ENCODE measurements at places on chromosomes 11 and 22. TPM values are rescaled to one million over a fixed set of nuclear protein-coding genes. Genes with fewer than 3 reads are reported as not detected.

- peak; percentile 69 for DNase-seq
Measured at GRCh38 chr11:47768101-47768612, 1.0 kb upstream of the FNBP4 start.

DNA sequence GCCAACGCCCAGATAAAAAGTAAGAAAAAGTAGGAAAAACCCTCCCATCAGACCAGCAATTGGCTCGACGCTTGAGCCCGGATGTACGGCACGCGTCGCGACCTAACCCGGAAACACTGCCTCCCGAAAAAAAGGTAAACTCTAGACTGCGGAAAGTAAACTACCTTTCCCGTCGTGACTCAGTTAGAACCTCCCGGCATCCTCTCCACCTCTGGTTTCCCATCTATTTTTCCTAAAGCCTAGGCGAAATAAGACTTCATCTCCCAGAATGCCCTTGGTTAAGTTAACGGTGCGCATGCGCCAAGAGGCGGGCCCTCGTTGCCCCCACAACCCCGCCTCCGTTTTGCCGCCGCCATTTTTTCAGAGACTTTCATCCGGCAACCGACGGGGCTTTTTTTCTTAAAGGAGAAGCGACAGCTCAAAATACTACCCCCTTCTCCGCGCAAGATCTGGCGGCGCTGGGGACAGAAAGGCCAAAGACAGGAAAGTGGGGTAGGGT lies 678 bp upstream of the ZFP91 start:
- DNase-seq: peak; percentile 97

DNA sequence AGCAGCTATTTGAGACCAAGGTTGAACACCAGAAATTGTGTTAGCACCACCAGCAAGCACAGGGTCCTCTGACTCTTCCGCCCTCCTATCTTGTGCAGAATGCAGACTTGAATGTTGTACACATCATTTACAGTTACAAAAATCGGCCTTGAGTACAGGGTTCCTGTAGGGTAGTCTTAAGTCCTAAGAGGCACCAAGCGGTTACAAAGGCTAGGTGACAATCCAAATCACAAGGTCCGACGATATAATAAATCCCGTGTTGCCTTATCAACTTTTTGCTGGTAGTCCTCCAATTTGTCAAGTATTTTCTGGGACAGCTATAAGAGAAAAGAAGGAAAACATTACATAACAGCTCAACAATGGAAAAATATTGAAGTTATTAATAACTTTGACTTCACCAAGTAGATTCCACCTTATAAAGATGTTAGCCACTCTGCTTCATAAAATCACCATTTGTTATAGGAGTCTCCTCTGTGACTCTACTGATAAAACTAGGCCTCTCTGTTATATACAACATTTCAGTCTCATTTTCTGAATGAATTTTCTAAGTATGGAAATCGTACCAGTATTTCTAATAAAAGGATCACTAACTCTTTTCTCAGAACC lies 11.8 kb upstream of the FNBP4 start:
- no peak for DNase-seq

Gene SC5D
- total RNA-seq: 75.8 TPM

DNA sequence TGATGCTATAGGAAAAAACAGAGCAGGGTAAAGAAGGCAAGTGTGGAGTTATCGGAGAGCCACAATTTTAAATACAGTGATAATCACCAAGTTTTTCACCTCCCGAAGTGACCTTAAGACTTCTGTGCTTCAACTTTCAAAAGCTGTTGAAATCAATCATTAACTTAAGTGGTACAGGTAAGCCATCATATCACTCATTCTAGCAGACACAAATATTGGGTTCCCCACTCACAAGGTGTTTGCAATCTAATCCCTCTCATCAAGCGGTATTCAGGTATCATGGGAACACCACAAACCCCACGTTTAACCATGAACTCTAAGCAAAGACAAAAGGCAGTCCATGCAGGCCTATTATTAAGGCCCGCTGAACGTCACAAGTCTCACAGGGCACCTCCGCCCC lies 26.8 kb downstream of the LARGE1 start:
- no peak for DNase-seq

Gene MAPK8IP1
- total RNA-seq: 16.3 TPM

GRCh38 chr11:1513326-1514296 lies 27.0 kb upstream of the MOB2 start:
- no peak for DNase-seq

Gene RFPL1
- not detected for total RNA-seq

DNA sequence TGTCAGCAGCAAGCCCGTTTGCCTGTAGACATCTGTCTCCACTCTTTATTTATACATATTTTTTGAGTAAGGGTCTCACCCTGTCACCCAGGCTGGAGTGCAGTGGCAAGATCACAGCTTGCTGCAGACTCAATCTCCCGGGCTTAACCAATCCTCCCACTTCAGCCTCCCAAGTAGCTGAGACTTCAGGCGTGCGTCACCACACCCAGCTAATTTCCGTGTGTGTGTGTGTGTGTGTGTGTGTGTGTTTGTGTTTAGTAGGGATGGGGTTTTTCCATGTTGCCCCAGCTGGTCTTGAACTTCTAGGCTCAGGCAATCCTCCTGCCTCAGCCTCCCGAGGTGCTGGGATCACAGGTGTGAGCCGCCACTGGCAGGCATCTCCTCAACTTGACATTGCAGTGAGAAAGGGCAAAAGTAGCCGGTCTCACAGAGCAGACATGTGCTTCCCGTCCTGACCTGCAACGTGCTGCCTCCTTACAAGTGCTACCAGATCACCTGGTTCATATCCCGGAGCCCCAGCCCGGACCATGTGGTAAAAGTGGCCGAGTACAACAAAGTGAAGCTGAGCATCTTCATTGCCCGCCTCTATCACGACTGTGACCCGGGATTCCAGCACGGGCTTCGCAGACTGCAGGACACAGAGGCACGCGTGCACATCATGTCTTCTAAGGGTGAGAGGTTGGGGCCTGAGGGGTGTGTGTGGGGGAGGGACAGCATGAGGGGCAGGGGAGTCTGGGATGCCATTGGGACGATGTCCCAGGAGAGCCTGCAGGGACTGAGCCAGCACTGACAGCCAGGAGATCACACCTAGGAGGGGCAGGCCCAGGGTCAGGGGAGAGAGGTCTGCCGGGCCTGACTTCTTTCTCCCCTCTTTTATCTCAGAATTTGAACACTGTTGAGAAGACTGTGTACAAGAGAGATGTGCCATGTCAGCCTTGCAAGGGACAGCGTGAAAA lies 5.6 kb upstream of the APOBEC3H start:
- DNase-seq: no peak

All from mucosa of gallbladder (tissue), 1 donor.